Suppressor macrophage (primary cell): ENCODE measurements at places on chromosomes 2 and 18.

- no peak for DNase-seq
These were observed 189.3 kb downstream of the ANKRD44 start for GRCh38 chr2:197121255-197121654.

DNA sequence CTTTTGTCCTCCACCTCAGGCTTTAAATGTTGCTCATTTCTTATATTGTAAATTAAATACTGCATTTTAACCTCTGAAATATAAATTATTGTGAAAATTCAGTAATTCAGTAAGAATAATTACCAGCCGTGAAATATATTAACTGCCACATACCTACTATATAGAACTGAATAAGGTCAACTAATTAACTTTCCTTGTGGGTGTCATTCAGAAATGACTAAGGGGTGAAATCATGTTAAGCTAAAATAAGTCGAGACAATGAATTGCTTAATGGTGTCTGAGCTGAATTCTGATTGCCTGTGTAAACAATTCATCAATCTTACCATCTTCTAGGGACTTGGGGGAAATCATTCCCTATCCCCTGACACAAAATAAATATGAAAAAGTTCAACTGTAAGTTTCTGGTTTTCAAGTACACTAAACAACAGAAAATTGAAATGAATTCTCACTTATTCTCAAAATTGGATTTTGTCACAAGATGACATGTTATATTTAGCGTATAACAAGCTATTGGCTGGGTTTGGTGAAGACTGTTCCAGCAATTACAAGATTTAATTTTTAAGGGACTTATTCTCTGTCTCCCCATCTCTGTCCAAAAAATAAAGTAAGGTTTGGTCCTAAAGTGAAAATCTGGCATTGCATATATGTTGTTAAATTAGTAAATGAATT, 255.1 kb downstream of the METTL4 start:
- no peak for DNase-seq

DNA sequence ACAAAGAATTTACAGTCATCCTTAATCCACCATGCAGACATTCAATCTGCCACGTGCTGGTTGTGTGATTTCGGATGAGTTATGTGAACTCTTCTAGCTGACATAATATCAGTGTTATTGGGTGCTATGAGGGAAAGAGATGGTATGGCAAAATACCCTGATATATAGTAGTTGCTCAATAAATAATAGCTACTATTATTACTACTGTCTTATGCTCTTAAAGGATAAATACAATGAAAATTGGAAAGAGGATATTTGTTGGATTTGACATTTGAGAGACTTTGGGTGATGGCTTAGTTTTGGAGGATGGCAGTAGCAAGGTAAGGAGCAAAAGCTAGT, 86.5 kb downstream of the MYO3B start:
- no peak for DNase-seq

DNA sequence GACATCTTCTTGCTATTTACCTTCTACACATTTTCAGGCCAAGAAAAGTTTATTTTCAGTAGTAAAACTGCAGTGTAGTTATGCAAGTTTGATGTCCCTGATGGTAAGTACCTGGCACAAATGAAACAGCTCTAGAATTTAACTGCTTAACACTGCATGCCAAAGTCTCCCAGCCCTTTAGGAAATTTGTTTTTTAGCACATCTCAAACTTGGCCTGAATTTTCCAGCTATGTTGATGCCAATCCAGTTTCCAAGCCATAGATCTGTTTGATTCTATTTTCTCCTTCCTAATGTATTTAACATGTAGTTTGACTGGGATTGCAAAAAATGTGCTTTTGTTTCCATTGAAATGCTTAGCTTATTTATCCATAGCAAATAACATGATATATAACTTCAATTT, 29.3 kb upstream of the ZNF385B start:
- DNase-seq, result no peak

DNA sequence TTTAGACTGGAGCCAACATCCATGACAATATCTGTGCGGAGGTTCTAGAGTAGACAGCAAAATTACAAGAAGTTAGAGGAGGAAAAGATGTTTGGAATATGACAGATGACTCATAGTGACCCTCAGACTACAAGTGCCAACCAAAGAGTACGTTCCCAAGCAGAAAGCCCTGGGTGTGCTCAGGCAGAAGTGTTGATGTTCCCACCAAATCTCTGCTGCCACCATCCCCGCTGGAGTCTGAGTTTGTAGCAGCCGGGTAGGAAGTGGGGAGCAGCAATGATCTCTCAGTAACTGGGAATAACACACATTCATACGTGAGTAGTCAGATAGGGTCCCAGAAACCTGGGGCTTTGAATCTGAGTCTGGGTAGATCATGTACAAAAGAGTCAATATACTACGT, 73.2 kb downstream of the XDH start:
- DNase-seq, result no peak

DNA sequence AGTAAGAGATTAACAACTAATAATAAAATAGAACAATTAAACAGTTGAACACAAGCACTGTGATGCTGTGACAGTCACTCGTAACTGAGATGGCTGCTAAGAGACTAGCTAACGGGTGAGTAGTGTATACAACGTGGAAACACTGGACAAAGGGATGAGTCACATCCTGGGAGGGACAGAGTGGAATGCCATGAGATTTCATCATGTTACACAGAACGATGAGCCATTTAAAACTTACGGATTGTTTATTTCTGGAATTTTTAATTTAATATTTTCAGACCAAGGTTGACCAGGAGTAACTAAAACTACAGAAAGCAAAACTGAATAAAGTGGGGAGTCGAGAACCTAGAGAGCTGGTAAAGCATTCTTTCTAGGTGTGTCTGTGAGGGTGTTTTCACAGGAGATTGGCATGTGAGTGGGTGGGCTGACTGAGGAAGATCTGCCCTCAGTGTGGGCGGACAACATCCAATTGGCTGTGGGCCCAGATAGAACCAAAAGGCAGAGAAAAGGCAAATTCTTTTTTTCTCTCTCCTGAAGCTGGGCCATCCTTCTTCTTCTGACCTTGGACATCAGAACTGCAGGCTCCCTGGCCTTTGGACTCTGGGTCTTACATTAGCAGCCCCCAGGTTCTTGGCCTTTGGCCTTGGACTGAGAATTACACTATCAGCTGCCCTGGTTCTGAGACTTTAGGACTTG, 14.6 kb downstream of the TMSB10 start:
- peak; percentile 91 for DNase-seq

DNA sequence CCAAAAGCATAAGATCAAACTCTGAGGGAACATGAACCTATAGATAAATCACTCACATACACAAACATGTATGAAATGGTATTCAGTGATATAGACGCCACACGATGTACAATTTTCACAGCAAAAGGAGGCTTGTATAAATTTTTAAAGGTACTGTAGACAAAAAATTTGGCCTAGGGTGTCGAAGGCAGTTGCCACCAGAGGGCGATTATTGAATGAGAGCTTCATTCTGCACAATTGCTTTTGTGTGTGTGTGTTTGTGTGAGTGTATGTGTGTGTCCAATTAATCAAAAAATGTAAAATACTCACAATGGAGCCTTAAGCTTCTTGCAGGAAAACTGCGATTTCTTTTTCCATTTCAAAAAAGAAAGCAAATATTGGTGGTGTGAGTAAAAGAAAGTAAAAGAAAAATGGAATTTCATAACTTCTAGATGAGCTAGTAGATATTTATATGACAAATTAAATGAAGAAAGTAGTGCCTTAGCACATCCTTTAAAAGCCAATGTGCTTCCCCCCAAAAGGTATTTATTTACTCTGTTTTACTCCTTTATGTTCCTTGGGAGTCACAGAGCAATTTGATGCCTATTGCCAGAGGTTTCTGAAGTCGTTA, 800.1 kb downstream of the SATB2 start:
- DNase-seq, result peak; percentile 3

GRCh38 chr2:188811522-188811921, 162.7 kb upstream of the COL3A1 start:
- DNase-seq, result no peak

GRCh38 chr2:8576525-8577167, 105.2 kb upstream of the ID2 start:
- peak; percentile 80 for DNase-seq

GRCh38 chr2:62663411-62663810, 42.1 kb upstream of the EHBP1 start:
- no peak for DNase-seq

GRCh38 chr2:189552991-189553404, 27.6 kb downstream of the SLC40A1 start:
- no peak for DNase-seq

DNA sequence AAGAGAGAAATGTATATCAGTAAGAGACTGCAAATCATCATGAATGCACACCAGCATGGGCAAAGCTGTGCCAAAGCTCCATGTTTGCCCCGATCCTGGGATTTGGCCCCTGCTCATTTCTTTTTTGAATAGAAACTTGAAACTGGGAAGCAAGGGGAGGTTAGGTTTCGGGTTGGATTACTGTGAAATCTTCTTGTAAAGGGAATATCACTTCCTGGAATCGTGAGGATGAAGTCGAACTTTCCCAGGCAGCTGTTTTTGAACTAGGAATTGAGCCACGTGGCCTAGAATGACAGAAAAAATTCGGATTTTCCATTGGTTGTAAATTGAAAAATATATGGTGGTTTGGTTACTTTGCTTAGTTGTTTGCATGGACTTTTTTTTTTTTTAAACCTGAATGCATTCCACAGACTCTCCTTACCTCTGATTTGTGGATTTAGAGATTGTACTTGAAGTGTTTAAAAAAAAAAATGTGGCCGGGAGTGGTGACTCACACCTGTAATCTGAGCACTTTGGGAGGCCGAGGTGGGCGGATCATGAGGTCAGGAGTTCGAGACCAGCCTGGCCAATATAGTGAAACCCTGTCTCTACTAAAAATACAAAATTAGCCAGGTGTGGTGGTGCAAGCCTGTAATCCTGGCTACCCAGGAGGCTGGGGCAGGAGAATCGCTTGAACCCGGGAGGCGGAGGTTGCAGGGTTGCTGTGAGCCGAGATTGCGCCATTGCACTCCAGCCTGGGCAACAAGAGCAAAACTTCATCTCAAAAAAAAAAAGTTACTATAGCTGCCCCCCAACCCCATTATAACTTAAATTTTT, 32.1 kb downstream of the GRHL1 start:
- DNase-seq, result no peak

DNA sequence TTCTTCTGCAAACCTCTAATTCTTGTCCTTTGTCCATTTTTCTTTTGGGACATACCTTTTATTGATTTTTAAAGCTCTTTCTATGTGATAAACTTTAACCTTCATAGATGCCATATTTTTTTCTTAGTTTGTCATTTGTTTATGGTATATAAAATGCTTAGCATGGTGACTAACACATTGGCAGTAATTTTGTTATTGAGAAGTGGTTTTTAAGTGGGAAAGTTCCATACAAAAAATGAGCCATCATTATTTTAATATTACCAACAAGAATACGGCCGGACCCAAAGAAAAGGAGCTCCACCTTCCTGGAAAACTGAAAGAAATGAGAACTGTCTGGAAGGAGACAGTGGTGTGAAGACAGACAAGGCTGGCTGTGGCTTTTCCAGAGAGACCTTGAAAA, 270.1 kb upstream of the SIX2 start:
- DNase-seq, result no peak

DNA sequence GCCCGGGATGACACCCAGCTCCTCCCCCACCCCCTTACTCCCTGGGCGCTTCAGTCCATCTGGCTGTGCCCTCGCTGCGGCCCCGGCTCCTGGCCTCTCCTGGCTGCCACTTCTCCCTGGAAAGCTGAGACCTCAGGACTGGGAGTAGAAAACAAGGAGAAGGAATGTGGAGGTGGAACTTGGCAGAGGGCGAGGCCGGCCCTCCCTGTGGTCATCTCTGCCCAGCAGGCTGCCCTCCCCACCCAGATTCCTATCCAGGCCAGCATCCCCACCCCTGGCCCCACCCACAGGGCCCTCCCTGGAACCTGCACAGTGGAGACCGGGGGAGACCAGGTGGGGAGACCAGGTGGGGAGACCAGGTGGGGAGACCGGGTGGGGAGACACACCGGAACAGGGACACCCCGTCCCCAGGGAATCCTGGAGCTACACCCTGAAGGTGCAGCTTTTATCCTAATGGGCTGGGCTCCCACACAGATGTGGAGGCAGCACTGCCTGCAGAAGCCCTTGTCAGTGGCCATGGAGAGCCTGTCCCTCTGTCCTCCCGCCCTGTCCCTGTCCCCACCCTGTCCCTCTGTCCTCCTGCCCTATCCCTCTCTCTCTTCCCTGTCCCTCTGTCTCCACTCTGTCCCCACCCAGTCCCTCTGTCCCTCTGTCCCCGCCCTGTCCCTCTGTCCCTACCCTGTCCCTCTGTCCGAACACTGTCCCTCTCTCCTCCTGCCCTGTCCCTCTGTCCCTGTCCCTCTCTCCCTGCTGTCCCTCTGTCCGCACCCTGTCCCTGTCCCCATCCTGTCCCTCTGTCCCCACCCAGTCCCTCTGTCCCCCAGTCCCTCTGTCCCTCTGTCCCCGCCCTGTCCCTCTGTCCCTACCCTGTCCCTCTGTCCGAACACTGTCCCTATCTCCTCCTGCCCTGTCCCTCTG, 157.1 kb downstream of the PXDN start:
- DNase-seq, result no peak

DNA sequence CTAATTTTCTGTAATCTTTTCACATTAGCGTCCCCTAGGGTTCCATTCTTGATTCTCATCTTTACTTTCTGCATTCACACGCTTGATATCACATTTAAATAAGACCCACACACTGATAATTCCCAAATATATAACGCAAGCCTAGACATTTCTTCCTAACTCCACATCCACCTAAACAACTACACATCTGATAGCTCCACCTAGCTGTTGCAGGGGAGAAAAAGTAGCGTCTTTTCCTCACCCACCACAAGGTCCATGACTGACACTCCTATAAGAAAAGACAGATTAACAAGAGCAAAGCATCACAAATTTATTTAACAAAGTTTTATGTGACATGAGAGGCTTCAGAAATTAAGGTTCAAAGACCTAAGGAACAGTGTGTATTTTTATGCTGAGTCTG, 862.2 kb upstream of the DDX18 start:
- DNase-seq, result no peak

- DNase-seq, result no peak
These were observed 189.9 kb downstream of the INO80D start for GRCh38 chr2:205895981-205896655.

- no peak for DNase-seq
These were observed 224.3 kb downstream of the KLHL29 start for GRCh38 chr2:23609254-23609653.

DNA sequence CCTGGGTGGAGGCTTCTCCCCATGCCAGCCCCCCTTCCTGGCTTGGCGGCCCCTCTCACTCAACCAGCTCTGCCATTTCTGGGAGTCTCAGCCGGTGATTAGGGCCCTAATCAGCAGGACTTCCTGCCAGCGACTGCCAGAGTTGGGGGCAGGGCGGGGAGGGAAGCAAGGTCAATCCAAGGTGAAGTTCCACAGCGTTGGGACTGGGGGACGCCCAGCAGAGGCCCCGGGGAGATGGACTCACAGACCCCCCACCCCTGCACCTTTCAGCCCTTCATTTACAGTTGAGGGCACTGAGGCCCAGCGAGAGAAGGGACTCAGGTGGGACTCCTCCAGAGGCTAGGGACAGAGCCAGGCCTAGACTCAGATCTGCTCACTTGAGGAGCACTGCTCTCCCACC, 65.3 kb downstream of the TNS1 start:
- no peak for DNase-seq

GRCh38 chr2:114389021-114389420, 53.4 kb upstream of the DPP10 start:
- DNase-seq, result no peak
